NCI-H1105 (cell line): ENCODE measurements at places on chromosomes 1 and 21.

GRCh38 chr1:95983831-95984230 lies 737.8 kb upstream of the PTBP2 start:
- no peak for DNase-seq

GRCh38 chr1:39159224-39160036 lies 45.1 kb upstream of the MACF1 start:
- no peak for DNase-seq

- no peak for DNase-seq
These were observed 42.1 kb upstream of the S1PR1 start for GRCh38 chr1:101194746-101195145.

DNA sequence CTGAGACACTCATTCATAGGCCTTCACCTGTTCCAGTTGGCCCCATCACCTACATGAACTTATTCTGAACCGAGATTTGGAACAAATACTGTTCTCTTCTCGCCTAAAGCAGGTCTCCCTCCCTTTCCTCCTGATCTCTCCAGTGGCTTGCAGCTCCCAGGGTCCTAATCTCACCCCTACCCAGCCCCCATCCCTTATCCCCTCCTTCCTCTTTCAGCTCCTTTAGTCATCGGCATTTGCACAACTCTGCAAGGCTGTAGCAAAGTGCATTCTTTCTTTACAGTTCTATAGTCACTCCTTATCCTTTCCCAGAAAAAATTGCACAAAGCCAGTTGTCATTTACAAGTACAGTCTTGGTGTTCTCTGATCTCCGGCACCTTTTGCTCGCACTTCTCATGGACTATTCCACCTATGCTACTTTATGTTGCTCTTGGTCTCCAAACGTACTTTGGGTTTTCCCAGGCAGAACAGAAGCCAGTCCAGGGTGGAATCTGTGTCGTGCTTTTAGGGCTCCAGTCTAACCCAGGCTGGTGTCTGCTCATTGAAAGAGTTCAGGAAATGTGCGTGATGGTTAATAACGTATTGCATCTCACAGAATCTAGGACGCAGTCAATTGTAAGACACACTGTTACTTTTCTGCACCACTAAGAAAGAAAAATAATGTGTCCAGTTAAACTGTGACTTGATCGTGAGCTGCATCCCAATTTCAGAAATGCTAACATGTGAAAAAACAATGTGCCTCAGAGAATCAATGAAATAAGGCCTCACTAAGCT lies 965 bp downstream of the ABCA4 start:
- no peak for DNase-seq

- DNase-seq: peak; percentile 28
These were observed 23.9 kb downstream of the DNAJC8 start for GRCh38 chr1:28208818-28209441.

DNA sequence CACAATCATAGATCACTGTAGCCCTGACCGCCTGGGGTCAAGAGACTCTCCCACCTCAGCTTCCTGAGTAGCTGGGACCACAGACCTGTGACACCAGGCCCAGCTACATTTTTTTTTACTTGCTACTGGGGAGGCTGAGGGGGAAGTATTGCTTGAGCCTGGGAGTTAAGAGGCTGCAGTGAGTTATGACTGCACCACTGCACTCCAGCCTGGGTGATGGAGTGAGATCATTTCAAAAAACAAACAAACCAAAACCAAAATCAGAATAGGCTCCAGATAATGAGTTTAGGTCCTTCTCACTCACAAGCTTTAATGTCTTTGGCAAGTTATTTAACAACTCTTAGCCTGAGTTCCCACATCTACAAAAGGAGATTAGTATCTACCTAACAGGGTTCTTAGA lies 22.8 kb downstream of the WDR26 start:
- DNase-seq: no peak

DNA sequence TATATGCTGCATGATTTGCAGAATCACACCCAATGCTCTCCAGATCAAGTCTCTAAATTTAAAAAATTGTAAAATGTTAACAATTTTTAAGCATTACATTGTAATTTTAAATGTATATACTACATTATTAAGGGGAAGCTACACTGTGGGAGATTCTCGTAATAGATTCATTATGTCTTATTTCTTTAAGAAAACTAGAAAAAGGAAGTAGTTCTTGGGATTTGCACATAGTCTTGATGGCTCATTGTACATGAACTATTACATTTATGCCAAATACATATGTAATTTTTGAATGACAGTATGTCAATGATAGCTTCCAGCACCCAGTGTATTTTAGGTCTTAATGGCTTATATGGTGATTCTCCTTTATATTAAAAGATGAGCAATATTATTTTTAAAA lies 250.3 kb downstream of the PTPRC start:
- DNase-seq: no peak

DNA sequence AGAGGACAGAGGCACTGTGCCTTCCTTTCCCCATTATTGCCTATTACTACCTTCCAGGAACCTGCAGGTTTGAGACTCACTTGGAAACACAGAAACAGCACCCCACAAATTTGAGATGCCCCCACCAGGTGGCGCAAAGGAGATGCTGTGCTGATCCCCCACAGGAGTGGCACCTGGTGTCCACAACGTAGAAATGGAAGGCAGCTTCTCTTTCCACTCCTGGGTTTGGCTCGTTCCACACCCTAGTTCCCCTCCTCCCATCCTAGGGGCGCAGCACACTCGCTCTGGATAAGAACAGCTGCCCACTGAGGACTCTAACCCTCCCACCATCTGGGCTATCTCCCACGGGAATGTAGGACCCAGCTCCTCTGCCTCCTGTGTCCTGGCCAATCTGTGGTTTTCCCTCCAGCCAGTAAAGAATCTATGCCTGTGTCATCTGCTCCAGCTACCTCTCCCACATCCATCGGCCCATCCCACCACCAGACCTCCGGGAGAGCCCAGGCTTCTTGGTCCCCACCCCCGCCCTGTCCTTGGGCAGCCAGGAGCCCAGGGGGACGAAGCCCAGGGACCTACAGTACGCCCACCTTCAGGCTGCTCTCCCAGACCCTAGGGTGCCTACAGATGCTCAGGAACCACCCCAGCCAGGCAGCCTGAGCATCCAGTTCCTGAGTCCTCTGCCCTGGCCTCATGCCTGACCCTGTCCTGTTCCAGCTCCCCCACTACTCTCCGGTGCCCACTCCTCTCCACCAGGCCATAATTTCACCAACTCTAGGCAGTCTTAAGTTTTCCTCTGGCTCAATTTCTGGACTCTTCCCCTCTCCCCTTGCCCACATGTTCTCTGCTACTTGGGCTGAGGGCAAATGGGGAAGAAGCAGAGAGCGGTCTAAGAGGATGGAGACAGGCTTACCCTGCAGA lies 549 bp downstream of the THBS3 start:
- peak; percentile 85 for DNase-seq

DNA sequence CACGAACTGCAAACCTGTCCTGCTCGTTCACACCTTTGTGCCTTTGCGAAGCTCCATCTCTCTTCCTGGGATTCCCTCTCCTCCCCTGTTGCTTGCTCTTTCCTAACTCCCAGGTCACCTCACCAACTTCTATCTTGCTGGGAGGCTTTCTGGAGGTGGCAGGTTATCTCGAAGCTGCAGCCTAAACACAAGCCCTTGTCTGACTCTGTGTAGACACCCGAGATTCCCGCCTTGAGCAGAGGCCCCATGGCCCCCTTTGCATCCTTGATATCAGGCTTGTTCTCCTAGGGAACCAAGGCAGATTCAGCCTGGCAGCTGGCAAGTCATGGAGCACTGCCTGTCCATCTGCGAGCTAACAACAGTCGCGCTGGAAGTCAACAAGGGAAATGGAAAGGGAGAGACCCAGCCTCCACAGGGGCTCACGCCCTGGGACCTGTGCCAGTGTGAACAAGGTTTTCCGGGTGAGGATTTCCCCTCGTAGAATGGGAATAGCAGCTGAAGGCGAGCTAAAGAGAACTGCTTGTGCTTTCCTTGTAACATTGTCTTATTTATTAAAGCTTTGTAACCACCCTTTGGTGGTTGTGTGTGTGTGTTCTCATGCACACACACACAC lies 109.5 kb upstream of the JUN start:
- no peak for DNase-seq

- DNase-seq: no peak
These were observed 54.4 kb upstream of the WNT2B start for GRCh38 chr1:112454316-112454715.
